ENCODE measurements at places on chromosomes 13 and 19.

GRCh38 chr19:54561840-54562239, 11.8 kb upstream of the LILRA2 start:
- peak; percentile 57 for DNase-seq

DNA sequence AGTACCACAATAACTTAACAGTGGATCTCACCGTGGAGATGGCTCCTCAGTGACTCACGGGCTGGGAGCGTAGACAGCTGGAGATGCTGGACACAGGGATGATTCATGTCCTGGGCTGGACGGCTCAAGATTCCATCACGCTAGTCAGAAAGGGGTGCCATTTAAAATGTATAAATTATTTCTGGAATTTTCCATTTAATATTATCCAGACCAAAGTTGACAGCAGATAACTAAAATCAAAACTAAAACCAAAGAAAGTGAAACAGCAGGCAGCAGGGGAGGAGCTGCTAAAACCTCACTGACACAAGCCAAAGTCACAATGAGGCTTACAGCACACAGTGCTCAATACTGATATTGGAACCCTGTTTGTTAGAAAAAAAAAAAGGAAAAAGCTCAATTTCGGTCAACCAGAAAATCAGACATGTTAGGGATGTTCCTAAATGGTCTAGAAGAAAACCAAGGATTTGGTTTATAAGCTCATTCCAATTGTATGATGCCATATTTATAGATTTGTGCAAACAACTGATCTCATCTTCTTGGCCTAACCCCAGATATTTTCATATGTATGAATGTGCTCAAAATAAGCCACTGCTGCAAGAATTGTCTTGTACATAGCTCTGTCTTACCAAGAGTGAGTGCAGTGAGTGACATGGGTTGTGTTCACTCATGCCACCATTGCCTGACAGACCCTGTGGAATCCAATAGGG, 111.8 kb downstream of the SACS start:
- no peak for DNase-seq

DNA sequence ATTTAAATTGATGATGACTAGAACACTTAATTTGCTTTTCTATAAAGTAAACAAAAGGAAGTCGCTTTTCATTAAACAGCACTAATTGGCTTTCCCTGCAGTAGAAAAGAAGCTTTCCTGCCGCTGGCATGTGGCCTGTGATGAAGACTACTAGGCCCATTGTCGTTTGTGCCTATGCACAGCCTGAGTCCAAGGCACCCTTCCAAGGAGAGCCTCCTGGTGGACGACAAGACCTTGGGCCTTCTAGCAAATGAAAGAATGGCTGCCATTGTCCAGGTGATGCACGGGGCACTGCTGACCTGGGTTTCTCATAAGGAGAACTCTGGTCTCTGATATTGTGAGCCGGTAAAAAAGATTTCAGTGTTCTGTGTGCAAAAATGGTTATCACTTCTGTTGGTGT, 233.0 kb downstream of the COL4A1 start:
- DNase-seq = no peak

GRCh38 chr19:898663-899062, 5.4 kb downstream of the RNU6-9 start:
- peak; percentile 94 for DNase-seq

- no peak for DNase-seq
Observed at GRCh38 chr19:48968179-48968661, 3.1 kb downstream of the FTL start.

DNA sequence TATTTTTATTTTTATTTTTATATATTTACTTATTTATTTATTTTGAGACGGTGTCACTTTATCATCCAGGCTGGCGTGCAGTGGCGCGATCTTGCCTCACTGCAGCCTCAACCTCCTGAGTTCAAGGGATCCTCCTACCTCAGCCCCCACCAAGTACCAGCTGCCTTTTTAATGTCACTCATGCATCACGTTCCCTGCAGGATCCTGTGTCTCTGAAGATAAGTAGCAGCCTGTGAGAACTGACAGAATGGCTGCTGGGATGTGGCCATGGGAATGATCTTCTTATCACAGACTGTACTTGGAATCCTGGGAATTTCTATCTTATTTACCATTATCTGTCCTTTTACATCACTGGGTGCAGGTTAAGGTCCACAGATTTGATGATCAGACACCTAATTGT, 9.2 kb upstream of the ZNF761 start:
- DNase-seq = no peak

DNA sequence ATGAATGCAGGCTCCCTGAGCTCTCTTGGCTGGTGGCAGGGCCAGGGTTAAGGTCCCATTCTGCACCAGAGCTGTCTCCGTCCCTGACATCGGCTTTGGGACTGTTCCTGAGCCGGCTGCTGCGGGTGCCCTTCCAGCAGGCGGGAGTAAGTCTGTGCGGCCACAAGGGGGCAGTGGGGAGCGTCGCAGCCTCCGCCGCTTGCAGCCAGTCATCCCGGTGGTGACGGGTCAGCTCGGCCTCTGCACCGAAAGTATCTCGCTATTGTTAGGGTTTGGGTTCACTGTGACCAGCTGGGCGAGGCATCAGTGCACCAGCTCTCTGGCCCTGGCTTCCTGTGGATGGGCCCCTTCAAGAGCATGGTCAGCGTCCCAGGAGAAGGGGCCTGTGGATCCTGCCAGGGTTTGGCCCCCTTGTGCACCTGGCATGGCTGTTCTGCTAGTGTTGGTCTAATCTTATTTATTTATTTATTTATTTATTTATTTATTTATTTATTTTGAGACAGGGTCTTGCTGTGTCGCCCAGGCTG, 15.1 kb downstream of the NDUFB7 start:
- DNase-seq = no peak

GRCh38 chr19:2391118-2391725, 31.2 kb downstream of the TMPRSS9 start:
- peak; percentile 57 for DNase-seq

Data from COR-L47 (cell line).